Activated CD4-positive, alpha-beta T cell treated with anti-CD3 and anti-CD28 coated beads, Interleukin-2, amount 50 U/mL, for 4 hours (primary cell): ENCODE measurements at places on chromosomes 2 and 18.
A peak's percentile ranks its signal among the peaks of the same experiment; 100 is the strongest.

DNA sequence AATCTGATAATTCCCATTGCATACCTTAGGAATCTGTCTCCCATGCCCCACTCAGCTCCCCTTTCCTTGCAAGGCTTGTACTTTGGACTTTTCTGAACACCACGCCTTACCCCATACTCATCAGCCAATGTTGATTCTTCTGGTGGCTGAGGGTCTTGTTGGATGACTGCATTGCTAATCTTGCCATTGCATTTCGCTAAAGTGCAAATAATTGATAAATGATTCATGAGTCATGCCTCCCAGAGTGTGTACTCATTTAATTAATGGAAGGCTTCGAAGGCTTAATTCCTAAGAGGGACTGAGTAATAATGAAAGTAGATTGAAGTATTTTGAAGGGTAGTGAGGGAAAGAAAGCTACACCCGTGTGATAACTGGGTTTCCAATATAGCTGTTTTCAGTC, 28.0 kb upstream of the PPP1R1C start:
- no peak for DNase-seq

GRCh38 chr2:190836767-190837166, 43.9 kb upstream of the GLS start:
- DNase-seq, result no peak

- no peak for DNase-seq
Measured at GRCh38 chr2:171522788-171523087, 464 bp downstream of the CYBRD1 start.

DNA sequence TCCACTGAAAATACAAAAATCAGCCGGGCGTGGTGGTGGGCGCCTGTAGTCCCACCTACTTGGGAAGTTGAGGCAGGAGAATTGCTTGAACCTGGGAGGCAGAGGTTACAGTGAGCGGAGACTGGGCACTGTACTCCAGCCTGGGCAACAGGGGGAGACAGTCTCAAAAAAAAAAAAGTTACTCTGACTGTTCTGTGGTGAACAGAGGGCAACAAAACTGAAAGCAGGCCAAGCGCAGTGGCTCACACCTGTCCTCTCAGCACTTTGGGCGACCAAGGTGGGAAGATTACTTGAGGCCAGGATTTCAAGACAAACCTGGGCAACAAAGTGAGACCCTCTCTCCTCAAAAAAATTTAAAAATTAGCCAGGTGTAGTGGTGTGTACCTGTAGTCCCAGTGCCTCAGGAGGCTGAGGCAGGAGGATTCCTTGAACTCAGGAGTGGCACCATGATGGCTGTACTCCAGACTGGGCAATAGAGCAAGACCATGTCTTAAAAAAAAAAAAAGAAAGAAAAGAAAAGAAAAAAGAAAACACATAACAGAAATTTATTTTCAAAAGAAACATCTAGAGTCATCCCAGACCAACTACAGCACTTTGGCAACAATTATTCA, 13.6 kb upstream of the RTN4 start:
- DNase-seq, result no peak

DNA sequence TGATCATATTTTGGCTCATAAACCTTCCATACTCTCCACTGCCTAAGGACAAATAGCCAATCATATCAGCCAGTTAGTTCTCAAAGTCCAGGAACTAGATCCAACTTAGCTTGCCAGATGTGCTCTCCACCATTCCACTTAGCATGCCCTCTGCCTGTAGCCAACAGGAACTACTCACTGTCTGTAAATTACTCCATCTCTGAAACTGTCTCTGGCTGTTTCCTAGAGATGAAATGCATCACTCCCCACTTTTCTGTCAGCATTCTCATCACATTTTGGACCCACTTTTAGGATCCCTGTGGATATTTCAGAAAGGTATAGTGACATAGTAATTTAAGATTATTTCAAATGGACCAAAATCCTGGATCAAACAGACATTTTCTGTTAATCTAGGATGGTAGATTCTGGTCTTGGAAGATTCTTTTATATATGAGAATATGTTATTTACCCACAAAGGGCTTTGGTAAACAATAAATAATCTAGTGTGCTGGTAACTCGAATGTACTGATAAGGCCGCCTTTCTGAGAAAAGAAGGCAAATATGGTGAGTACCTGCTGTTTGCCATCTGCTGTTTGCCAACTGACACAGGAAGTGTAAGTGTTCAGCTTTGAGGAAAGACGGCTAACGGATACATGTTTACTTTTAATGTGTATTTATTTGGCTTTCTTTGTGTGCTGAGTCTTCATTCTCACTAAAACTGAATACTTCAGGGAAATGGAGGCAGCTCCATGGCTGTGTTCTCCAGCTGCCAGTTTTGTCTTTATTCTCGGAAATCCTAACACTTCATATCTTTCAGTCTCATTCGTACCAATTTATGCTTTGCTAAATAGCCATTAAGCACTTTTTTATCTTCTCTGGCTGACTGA, 79.5 kb downstream of the EVA1A start:
- DNase-seq, result no peak

- no peak for DNase-seq
Measured at GRCh38 chr2:85584857-85585780, 888 bp downstream of the VAMP5 start.

GRCh38 chr18:35189510-35189909, 51.3 kb upstream of the ZNF397 start:
- DNase-seq, result no peak

GRCh38 chr2:97983698-97984097, 12.1 kb downstream of the TMEM131 start:
- DNase-seq, result no peak

- peak; percentile 36 for DNase-seq
Measured at GRCh38 chr2:54574107-54574859, 118.2 kb downstream of the SPTBN1 start.

GRCh38 chr2:120108049-120108448, 95.2 kb downstream of the EPB41L5 start:
- DNase-seq, result no peak

GRCh38 chr2:216768908-216769411, 73.6 kb upstream of the IGFBP5 start:
- no peak for DNase-seq

- DNase-seq, result peak; percentile 33
Measured at GRCh38 chr18:45775241-45775676, 50.2 kb upstream of the SIGLEC15 start.

- no peak for DNase-seq
Measured at GRCh38 chr2:125264453-125264852, 1239.4 kb downstream of the CNTNAP5 start.

DNA sequence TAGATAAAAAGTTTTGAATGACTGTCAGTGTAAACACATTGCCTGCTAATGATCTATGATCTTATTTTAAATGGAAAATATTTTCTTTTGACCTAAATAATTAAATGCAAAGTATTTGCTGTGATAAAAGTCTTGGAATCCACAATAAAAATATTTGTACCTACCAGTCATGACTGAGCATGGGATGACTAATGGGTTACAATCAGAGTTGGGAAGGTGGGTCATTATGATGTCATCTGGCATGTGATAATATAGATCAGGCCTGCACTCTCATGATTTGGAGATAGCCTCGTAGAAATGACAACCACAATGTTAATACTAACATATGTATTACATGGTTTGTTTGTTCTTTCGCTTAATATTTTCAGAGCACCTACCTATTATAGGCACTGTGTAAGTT, 848.8 kb upstream of the KLHL29 start:
- DNase-seq, result no peak

- no peak for DNase-seq
Measured at GRCh38 chr2:236264256-236264655, at the start of gene ASB18. ASB18 (minus strand) TSS chr2:236264406; CDS start chr2:236264345, 61 bp downstream.

DNA sequence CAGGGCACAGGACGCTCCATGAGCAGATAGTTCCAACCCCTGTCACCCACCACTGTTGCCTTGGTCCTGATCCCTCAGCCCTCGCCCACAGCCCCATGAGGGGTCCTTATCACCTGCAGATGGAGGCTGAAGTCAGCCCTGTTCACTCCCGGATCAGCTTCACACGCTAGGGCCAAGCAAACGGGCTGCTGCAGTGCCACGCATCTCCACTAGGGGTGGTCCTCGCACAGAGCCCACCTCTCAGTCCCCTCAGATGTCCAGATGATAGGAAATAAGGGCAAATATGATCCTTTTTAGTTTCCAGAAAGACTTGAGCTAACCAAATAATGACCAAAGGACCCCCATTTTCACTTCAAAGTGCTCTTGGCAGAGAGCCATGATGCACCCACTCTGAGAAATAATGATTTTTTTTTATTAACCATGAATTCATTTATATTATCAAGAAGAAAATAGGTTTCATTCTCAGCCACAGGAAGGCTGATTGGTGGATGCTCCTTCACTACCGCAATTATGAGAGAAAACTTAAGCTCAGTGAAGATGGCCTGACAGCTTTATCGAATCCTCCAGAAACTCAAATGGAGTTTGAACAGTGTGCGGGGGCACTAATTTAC, 71.9 kb upstream of the KLHL29 start:
- no peak for DNase-seq

DNA sequence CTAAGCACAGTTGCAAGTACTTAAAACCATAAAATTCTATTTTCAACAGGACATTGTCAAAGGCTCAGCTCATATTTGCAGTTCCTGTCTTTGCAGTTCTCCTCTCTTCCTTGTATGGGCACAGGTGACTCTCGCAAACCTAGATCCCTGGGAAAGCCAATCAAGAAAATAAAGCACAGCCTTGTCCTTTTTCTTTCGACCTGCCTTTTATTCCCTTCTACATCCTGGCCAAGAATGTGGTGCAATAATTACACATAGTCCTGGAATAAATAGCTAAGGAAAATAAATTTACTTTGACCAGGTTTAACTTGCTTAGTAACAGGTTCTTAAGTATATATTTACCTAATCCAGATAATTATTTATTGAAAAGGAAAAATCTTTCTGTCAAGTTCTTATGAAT, 20.2 kb downstream of the ATG16L1 start:
- DNase-seq, result no peak

DNA sequence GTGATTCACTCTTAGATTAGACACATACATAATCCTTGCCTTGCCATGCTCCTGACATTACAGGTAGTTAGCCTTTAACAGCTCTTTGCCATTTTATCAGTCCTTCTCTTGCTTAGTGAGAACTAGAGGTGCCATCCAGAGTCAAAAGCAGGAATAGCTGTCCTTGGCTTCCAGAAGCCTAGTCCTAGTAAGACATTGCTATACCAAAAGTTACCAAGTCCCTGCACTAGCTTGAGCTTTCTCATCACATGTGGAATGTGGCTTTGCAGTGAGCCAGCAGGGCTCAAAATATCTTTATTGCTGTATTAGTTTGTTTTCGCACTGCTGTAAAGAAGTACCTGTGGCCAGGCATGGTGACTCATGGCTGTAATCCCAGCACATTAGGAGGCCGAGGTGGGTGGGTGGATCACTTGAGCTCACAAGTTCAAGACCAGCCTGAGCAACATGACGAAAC, 104.7 kb upstream of the NOSTRIN start:
- no peak for DNase-seq

DNA sequence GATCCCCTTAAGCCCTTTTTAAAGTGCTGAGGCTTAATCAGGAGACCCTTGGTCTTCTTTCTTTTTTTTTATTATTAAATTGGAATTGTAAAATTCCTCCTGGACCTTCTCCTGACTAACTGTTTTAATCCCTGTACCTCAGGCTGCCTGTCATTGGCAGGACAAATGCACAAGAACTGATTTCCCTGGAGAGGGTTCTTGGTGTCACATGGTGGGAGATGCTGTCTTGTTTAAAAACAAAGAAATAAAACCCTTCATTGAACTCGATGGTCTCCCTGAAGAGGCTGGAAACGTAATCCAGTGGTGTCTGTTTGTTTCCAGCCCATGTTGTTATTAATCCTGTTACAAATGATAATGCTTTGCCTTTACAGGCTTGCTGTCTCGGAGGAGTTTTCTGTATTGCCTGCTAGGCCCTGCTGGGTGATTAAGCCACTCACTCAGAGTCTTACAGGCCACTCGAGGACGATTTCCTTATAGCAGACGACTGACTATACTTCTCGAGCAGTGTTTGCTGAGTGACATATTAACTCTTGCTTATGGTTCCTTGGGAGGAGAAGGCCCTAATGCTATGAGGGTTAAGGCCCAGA, 100.5 kb upstream of the MGAT5 start:
- DNase-seq, result no peak

GRCh38 chr2:144429396-144430112, 90.4 kb downstream of the ZEB2 start:
- DNase-seq, result no peak

DNA sequence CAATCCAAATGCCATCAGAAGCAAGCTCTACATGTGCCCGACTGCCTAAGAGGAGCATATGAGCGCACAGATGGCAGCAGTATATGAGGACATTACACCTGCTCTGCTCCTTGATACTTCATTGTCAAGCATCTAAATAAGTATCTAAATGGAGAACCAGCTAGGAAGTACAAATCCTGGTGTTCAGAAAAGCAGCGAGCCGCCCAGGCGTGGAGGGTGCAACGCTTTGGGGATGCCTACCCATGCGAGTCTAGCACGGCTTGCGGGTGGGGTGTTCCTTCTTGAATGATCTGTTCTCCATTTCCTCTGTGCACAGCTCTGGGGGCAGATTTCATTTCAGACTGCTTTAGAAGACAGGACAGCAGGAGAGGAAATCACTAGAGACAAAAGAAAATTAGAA, 63.0 kb upstream of the BCL2L11 start:
- DNase-seq, result no peak

DNA sequence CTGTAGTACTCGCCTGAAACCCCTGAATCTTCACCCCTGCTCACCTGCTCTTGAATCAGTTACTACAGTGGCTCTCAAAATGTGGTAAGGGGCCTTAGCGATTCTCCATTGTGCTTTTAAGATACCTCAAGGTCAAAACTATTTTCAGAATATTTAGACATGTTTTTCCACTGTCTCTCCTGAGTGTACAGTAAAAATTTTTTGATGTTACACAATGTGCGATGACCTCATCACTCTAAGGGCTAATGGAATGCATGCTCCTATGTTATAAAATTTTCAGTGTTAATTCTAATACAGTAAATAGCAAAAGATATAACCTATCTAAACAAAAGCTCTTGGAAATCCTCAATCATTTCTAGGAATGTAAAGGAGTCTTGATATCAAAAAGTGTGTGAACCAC, 336.9 kb upstream of the PKDCC start:
- no peak for DNase-seq

- no peak for DNase-seq
Measured at GRCh38 chr18:49177812-49178211, 227.0 kb upstream of the SMAD7 start.

DNA sequence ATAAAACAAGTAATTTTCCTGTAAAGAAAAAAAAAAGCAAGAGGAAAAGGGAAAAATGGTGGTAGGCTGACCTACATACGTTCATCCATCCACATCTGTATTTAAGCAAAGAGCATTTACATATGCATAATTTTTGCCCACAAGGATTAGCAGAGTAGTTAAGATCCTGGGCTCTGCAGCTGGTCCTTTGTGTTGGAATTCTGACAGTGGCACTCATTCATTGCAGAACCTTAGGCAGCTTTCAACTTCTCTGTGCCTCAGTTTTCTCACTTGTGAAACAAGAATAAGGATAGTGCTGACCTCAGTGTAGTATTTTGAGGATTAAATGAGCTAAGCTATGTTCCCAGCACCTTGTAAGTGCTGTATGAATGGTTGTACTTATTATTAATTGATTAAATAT, 211.3 kb downstream of the ARL4C start:
- no peak for DNase-seq

DNA sequence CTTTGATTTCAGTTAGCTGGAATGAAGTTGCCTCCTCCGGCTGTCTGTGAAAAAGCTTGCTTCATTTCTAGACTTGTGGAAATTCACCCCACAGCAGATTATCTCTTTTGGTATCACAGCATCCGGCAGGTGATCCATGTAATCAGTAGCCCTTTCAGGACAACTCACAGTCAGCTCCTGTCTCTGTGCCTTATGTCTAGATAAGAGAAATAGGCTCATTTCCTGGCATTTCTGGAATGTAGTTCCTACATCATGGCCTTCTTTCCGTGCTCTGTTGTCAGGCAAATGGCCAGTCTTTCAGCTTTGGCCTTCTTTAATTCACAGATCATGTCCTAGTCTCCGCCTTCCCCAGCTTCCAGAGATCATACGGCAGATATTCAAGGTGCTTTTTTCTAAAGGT, 455.4 kb downstream of the NUP35 start:
- no peak for DNase-seq
